Activated CD8-positive, alpha-beta memory T cell treated with anti-CD3 and anti-CD28 coated beads, Interleukin-2, amount 10 ng/mL, durations not matched to agents 7 days and 5 days (primary cell): ENCODE measurements at places on chromosomes 6 and 20. TPM values are rescaled to one million over a fixed set of nuclear protein-coding genes. Genes with fewer than 3 reads are reported as not detected.

DNA sequence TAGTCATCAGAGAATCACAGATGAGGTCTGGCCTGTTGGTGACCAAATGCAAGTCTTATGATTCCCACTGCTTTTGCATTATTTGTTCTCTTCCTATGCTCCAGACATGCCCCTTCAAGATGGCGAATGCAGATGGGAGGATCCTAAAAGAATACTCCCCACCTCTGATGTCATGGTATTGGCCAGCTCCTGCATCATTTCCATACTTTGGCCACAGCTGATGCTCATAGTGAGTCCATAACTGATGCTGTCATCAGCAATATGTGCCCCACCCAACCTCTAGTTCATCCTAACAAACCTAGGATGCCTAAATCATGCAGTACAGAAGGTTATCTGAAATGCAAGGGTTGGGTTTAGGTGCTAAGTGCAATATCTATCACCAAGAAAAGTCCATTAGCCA is 5.4 kb upstream of the WFDC9 start:
- no peak overlapping the region for H3K27ac ChIP-seq
- no peaks in the 10 kb centered on the region for H3K36me3 ChIP-seq
- DNase-seq: no peak
- H3K4me3 ChIP-seq: no peak overlapping the region
- no peaks in the 10 kb centered on the region for H3K4me1 ChIP-seq

The CFAP206 gene
- total RNA-seq: not detected

DNA sequence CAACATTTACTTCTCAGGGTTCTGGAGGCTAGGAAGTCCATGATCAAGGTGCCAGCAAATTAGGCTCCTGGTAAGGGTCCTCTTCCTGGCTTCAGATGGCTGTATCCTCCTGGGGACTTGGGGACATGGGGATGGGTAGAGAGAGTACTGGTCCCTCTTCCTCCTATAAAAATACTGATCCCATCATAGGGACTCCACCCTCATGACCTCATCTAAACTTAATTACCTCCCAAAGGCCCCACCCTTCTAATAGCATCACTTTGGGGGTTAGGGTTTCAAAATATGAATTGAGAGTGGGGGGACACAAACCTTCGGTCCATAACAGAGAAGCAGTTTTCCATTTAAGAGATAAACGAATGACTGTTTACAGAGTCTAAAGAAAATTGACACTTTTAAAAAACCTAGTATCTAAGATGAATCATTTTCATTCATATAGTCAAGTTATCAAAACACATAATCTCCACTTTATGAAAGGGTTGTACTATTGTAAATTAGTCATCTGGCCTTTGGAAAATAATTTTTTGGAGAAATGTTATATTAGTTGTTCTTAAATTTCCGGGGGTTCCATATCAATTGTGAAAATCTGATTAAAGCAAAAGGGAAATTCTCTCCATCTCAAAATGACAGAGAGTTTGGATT is 33.5 kb downstream of the ELOVL5 start:
- no peaks in the 10 kb centered on the region for H3K27me3 ChIP-seq
- no peak overlapping the region for H3K4me3 ChIP-seq
- H3K4me1 ChIP-seq: peaks cover 61% of the 10 kb centered on the region
- peaks cover 11% of the 10 kb centered on the region for H3K36me3 ChIP-seq
- DNase-seq: no peak

- no peak overlapping the region for H3K4me3 ChIP-seq
- peaks cover 37% of the 10 kb centered on the region for H3K27me3 ChIP-seq
- H3K27ac ChIP-seq: no peak overlapping the region
- no peaks in the 10 kb centered on the region for H3K36me3 ChIP-seq
- DNase-seq: no peak
These were observed 92.4 kb downstream of the COL9A1 start for GRCh38 chr6:70210462-70210861.

DNA sequence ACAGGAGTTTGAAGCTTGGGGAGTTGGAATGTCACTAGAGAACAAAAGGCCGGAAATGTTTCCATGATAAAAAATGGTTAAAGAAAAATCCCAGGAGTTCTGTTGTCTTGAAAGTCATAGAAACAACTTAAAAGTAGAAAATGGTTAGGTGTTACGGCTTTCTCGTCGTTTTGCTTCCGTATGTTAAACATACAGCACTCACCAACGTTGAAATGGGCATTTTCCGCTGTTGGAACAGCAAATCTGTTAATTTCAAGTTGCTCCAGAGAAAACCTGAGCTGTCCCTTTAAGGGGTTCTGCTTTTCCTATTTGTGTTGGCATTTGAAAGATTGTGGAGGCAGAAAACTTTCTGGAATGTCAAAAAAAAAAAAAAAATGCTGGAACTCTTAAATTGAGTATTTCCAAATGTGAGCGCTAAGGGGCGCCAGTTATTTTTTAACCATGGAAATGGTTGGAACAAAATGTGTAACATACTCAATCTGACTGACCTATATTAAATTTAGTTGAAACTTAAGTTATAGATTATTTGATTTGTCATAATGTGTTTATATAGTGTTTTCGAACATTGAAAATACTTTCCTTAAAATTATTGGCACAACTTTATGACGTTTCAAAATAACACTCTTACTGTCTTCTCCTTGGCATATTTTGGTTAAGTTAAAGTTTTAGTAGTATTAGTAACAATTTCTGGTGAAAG is 2.2 kb downstream of the QKI start:
- H3K27me3 ChIP-seq: peaks cover 7% of the 10 kb centered on the region
- DNase-seq: no peak
- peaks cover 2% of the 10 kb centered on the region for H3K36me3 ChIP-seq
- peak overlapping the region; percentile 92 for H3K27ac ChIP-seq

GRCh38 chr6:158773581-158774449 is 45.4 kb downstream of the EZR start:
- DNase-seq: no peak
- peaks cover 26% of the 10 kb centered on the region for H3K4me1 ChIP-seq
- no peaks in the 10 kb centered on the region for H3K27me3 ChIP-seq
